ENCODE measurements at places on chromosomes 12 and 14. TPM values are rescaled to one million over a fixed set of nuclear protein-coding genes. Genes with fewer than 3 reads are reported as not detected.

PELI2 gene
- total RNA-seq, result 1.6 TPM

OR6C3 gene
- total RNA-seq, result not detected

TEX52 gene
- total RNA-seq, result not detected

PTGER2 gene
- total RNA-seq, result 0.47 TPM

RTL1 gene
- total RNA-seq, result not detected

RERG gene
- total RNA-seq, result 3.8 TPM

NTS gene
- 0.20 TPM for total RNA-seq

KRT1 gene
- total RNA-seq, result 0.15 TPM

CPM gene
- total RNA-seq, result 6.6 TPM

NOXRED1 gene
- total RNA-seq, result 0.15 TPM

SMCO2 gene
- not detected for total RNA-seq

SYT1 gene
- 0.17 TPM for total RNA-seq

HOXC12 gene
- not detected for total RNA-seq

GALNT16 gene
- 101 TPM for total RNA-seq

EIF2S3B gene
- total RNA-seq, result not detected

AQP2 gene
- not detected for total RNA-seq

CRIP2 gene
- 1,036 TPM for total RNA-seq

LAG3 gene
- total RNA-seq, result 0.37 TPM

LRIG3 gene
- total RNA-seq, result 4.3 TPM

OR6C2 gene
- total RNA-seq, result not detected

FGF23 gene
- not detected for total RNA-seq

FSCB gene
- total RNA-seq, result not detected

CMA1 gene
- 0.47 TPM for total RNA-seq

LRFN5 gene
- 0.37 TPM for total RNA-seq

ADAMTS20 gene
- not detected for total RNA-seq

ATG2B gene
- total RNA-seq, result 11.5 TPM

ISM2 gene
- total RNA-seq, result 0.25 TPM

PIWIL1 gene
- not detected for total RNA-seq

TAS2R9 gene
- not detected for total RNA-seq

SLC6A12 gene
- total RNA-seq, result 1.2 TPM

DBX2 gene
- total RNA-seq, result 0.07 TPM

RERGL gene
- 0.94 TPM for total RNA-seq

ACVR1B gene
- 11.2 TPM for total RNA-seq

ACADS gene
- 108 TPM for total RNA-seq

NR1H4 gene
- total RNA-seq, result not detected

C12orf60 gene
- 1.3 TPM for total RNA-seq

USP44 gene
- total RNA-seq, result 1.0 TPM

LRRC9 gene
- 0.05 TPM for total RNA-seq

CLEC4D gene
- total RNA-seq, result not detected

ITGB7 gene
- total RNA-seq, result 1.3 TPM

HHIPL1 gene
- 1.5 TPM for total RNA-seq

ADAM21 gene
- 0.32 TPM for total RNA-seq

NELL2 gene
- total RNA-seq, result 0.50 TPM

PMCH gene
- total RNA-seq, result not detected

TRPV4 gene
- total RNA-seq, result 0.25 TPM

LRTM2 gene
- not detected for total RNA-seq

GPR68 gene
- total RNA-seq, result 0.35 TPM

PPFIA2 gene
- total RNA-seq, result 0.37 TPM

TCP11L2 gene
- 104 TPM for total RNA-seq

CAPZA3 gene
- total RNA-seq, result not detected

TMEM30B gene
- 0.42 TPM for total RNA-seq

ATP2B1 gene
- total RNA-seq, result 11.9 TPM

NTN4 gene
- 76.5 TPM for total RNA-seq

PLEKHH1 gene
- total RNA-seq, result 5.5 TPM

LRRC10 gene
- 50.8 TPM for total RNA-seq

EPYC gene
- total RNA-seq, result not detected

FBLN5 gene
- total RNA-seq, result 61.7 TPM

TWF1 gene
- total RNA-seq, result 12.4 TPM

LHX5 gene
- not detected for total RNA-seq
